ENCODE measurements at places on chromosomes 2 and 18.

DNA sequence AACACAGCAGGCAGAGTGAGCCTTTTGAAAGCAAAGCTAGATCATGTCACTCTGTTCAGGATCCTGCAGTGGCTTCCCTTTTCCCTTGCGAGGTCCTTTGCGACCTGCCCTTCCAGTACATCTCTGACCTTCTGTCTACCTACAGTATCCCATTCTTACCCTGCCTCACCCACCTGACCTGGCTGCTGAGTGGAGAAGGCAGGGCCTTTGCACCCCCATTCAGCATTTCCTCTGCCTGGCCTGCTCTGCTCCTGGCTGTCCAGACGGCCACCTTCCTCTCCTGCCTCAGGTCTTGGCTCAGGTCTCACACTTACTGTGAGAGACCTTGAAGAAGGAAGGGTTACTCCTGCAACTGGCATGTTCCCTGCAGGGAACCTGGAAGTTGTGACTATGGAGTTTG lies 77.4 kb downstream of the MAPRE2 start:
- no peak for ATAC-seq

DNA sequence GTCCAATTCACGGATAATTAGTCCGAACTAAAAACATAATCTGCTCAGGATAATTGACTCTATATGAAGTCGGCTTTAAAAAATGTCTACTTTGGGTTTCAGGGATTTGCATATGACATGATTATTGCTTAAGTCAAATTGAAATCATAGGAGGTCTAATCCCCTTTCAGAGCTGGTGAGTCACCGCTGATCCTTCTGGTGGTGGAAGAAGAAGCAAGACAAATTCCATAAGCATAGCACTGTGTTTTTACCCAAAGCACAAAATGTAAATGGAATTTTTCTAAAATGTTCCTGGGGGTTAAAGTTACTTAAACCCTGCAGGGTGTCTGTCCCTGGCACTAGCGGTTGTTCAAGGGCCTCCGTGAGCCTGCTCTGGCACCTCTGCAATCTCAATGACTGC lies 460.2 kb downstream of the LRATD1 start:
- ATAC-seq: no peak

- ATAC-seq: no peak
Observed at GRCh38 chr2:25379535-25379934, 37.8 kb upstream of the DNMT3A start.

DNA sequence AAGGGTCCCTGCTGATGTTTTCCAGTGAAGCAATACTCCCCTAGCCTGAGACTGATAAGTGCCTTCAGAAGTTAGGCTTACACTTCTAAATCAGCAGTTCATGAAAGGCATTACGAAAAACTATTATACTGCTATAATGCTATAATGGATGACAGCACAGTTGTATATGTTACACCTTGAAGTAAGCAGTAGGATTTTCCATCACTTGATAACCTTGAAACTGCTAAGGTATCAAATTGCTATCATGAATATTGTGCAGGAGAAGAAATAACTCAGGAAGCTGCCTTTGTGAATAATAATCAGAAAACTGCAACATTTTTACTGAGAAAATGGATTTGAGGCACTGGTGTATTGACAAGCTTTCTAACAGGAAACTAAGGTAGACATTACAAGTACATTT lies 142.3 kb downstream of the HNMT start:
- no peak for ATAC-seq

- no peak for ATAC-seq
Observed at GRCh38 chr2:203948733-203949132, 12.2 kb downstream of the ICOS start.

DNA sequence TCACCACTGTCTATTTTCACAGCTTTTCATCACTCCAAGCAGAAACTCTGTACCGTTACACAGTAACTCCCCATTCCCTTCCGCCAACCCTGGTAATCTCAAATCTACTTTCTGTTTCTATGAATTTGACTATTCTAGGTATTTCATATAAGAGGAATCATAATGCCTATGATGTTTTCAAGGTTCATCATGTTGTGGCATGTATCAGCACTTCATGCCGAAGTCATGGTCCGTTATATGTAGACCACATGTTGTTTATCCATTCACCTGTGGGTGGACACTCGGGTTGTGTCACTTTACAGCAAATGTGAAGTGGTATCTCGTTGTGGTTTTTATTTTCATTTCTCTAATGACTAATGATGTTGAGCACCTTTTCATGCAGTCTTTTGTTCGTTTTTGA lies 21.6 kb downstream of the CPSF3 start:
- ATAC-seq: no peak

GRCh38 chr2:120132691-120133090 lies 90.5 kb downstream of the TMEM185B start:
- no peak for ATAC-seq

- no peak for ATAC-seq
Observed at GRCh38 chr2:1940679-1941078, 196.4 kb upstream of the PXDN start.

DNA sequence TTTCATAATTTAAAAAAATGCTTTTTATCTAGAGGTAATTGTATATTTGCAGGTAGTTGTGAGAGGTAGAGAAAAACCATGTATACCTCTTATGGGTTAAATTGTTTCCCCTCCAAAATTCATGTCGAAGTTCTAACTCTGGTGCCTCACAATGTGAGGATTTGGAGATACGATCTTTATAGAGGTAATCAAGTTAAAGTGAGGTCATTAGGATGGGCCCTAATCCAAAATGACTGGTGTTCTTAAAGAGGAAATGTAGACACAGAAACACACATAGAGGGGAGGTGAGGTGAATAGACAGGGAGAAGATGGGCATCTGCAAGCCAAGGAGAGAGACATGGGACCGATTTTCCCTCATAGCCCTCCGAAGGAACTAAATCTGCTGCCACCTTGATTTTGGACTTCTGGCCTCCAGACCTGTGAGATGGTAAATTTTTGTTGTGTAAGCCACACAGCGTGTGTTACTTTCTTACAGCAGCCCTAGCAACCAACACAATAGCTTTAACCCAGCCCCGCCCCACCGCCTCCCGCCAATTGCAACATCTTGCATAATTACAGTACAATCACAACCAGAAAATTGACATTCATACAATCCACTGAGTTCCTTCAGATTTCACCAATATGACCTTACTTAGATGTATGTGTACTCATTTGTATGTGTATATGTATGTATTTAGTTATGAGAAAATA lies 208.9 kb downstream of the MIB1 start:
- ATAC-seq: no peak

GRCh38 chr2:31526946-31527732 lies 53.6 kb downstream of the SRD5A2 start:
- no peak for ATAC-seq

DNA sequence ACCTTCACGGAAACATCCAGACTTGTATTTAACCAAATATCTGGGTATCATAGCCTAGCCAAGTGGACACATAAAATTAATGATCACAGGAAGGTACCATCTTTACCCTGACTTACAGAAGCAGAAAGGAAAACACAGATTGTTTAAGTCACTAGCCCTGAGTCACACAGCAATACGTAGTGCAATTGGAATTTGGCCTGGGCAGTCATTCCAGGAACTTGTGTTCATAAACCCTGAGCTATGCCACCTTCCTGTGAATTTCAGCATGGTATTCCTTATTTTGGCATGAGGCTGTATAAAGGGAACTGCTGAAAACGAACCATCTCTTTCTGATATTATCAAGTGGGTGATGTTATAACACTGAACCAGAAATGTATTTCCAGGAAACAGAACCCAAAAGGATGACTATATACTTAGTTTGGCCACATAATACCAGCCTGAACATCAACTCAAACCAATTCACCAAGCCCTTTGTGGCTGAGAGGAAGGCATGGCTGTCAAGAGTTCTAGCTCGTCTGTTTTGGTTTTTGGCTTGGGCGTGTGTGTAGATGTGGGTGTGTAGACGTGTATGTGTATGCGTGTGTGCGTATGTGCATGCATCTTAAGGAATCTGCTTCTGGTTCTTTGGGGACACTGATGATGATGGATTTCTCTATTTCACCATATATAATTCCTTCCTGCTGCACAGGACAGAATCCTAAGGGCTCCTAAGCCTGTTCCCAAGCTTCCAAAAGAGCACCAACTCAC lies 533.4 kb upstream of the ID2 start:
- ATAC-seq: no peak

- ATAC-seq: no peak
Observed at GRCh38 chr2:69086466-69086865, 73.5 kb downstream of the ANTXR1 start.

GRCh38 chr2:75173740-75174139 lies 25.6 kb downstream of the TACR1 start:
- ATAC-seq: no peak

GRCh38 chr2:178865146-178865936 lies 58.1 kb upstream of the TTN start:
- no peak for ATAC-seq

DNA sequence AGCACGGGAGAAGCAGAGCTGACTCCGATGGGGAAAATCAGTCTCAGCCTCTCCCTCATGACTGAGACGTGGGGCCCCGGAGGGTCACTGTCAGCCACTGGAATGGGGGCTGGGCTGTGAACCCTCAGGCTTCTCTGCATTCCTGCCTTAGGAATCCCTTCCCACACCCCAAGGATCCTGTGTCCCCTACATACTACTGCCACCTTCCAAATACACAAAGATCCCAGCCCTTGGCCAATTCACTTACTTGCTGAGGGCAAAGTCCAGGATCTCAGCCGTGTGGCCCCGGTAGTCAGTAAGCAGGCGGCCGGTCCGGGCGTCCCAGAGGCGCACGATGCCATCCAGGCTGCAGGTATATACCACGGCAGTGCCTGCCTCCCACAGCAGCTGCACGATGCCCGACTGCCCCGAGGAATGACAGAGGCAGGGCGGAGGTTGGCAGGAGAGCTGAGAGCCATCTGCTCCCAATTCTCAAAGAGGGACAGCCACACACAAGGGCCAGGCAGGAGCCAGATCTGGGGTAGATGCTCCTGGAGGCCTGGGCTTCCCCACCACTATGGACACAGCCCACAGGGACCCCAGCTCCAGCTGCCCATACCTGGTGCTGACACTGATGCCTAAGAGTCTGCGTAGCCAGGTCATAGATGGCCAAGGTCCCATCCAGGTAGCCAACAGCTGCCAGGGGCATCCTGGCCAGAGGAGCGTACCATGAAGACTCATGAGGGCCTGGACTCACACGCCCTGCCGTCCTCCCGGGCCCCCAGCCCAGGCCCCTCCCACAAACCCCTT lies 4.2 kb downstream of the GPBAR1 start:
- no peak for ATAC-seq

GRCh38 chr2:30736461-30737325 lies 70.6 kb downstream of the CAPN13 start:
- ATAC-seq: no peak

DNA sequence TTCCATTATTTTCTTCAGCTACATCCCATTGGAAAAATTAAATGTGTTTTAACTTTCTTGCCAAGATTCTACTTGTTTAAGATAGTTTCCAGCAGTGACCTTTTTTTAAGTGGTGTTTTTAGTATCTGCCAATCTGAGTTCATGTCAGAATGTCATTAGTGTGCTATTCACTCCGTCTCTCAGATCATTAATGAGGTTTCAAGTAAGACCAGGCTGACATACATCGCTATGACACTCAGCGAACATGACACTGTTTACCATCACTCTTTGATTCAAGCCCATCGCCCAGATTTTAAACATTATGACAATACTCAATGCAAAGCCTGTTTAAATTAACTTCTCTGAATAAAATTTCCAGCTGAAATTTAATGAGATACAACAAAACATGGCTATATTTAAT lies 272.0 kb upstream of the KYNU start:
- no peak for ATAC-seq

DNA sequence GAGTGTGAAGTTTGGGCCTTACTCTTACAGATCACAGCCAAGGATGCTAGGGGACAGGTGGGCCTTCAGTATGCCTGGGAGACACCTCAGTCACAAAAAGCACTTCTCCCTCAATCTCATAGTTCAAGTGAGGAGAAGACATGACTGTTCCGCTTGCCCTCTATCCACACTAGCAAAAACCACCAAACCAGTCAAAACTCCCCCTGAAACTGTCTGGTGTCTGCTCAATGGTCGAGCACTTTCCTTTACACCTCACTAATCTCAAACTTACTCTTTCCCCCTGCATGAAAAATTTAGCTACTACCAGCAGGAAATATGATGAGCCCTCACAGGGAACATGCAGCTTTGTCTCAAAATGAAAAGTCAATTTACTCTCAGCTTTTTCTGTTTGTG lies 232.2 kb downstream of the TRIB2 start:
- ATAC-seq: no peak

GRCh38 chr2:43273529-43273928 lies 47.1 kb upstream of the ZFP36L2 start:
- no peak for ATAC-seq

- no peak for ATAC-seq
Observed at GRCh38 chr2:58788402-58788801, 547.3 kb upstream of the FANCL start.

- no peak for ATAC-seq
Observed at GRCh38 chr2:103009871-103010270, 248.0 kb downstream of the TMEM182 start.

DNA sequence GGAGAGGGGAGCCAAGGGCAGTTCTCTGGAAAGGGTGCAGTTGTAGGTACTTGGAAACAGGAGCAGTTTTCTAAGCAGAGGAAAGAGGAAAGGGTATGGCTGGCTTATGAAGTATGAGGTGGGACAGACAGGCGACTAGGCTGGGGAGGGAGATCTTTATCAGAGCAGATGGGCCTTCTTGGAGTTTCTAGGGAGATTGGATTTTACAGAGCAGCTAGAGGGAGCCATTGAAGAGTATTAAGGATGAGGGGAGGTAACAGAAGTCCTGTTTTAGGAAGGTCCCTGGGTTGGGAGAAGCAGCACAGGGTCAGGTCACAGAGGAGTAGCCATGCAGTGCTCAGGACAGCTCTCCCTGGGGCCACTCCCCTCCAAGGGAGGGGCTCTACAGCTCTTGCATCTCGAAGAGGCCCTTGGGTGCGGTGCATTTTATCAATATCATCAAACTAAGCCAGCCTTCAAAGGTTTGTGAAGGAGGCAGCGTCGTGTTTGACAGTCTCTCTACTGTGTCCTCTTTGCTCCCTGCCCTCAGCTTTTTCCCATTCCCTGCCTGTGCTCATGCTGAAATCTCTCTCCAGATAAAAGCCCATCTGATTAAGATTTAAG lies 154.3 kb downstream of the SETBP1 start:
- ATAC-seq: no peak

GRCh38 chr18:74217476-74218143 lies 69.3 kb downstream of the TIMM21 start:
- ATAC-seq: peak; percentile 36

DNA sequence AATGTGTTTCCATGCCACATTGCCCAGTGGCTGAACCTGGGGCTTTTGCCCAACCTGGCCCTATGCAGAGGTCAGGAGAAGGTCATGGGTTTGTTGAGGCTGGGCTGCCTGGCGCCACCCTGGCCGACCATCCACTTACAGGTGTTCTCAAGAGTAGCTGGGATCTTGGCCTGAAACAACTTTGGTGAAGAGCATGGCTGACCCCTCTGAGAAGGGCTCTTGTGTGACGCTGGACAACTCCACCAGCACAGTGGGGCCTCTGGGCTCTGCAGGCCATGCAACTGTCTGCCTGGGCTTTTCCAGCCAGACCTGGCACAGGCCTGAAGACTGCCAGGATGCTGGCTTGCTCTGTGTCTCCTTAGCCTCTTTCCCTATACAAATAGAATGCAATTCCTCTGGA lies 76.4 kb upstream of the ZNG1B start:
- ATAC-seq: no peak

- ATAC-seq: no peak
Observed at GRCh38 chr2:120916446-120916845, 180.8 kb downstream of the GLI2 start.

GRCh38 chr2:206970589-206971360 lies 31.5 kb downstream of the CPO start:
- no peak for ATAC-seq

GRCh38 chr18:1784113-1784512 lies 787.2 kb downstream of the METTL4 start:
- ATAC-seq: no peak

Measured in gastroesophageal sphincter (tissue), 4 donors.